WTC11 (cell line): ENCODE measurements at places on chromosomes 12 and 14. TPM values are rescaled to one million over a fixed set of nuclear protein-coding genes. Genes with fewer than 3 reads are reported as not detected.

- peak; percentile 28 for DNase-seq
Measured at GRCh38 chr12:112716099-112717093, 75.2 kb upstream of the RPH3A start.

DNA sequence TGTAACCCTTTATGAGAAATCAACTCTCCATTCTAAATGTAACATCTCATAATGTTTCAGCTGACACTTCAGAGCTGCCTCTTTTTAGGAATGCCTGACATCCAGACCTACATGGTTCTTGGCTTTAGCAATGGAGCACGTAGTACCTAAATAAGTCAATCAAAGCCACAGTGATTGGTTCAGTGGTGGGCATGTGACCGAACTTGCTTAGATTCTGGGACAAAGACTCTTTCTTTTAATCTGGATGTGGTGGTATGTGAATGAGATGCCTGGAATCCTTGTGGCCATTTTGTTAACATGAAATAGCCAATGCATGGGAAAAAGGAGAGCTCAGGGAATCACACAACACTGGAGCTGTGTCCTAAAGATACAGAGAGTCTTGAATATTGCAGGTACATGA is 11.8 kb downstream of the GPR65 start:
- DNase-seq, result no peak

DNA sequence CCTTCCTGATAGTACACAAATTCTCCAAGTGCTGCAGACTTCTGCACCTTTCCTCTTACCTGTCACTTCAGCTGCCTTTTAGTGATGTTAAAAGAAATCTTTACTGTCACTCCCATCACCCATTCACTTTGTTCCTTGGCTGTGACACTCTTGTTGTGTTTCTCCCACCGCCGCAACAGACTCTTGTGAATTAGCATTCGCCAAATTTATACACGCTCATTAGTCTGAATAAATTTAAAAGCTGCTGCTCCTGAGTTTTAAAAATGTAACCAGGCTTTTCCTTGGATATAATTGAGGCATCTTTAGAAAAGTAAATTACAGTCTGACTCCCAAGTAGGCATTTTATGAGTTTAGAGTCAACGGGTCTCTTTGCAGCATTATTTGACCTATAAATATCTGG is 1197.9 kb downstream of the BCL11B start:
- DNase-seq, result no peak

DNA sequence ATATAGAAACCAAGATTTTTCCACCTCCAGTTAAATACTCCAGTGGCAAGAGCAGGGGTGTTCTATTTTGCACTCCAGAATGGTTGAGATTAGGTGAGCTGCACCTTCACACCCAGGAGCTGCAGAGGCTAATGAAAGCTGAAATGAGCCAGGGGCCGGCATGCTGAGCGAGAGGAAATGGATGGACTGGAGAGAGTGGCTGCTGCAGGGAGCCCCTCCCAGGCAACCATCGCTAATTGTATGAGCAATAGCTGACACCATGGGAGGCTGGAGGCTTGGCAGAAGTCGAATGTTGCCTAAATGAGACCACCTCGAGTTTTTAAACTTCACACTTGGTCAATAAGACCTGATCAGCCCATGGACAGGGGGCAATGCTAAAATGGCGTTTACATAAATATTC is 301.8 kb upstream of the TMPO start:
- DNase-seq, result peak; percentile 21

GRCh38 chr14:62934439-62934838 is 110.8 kb downstream of the KCNH5 start:
- no peak for DNase-seq

Gene ANO2
- 2.8 to 4.0 TPM (median 3.1 TPM) in 3 replicates for total RNA-seq

GRCh38 chr14:23831596-23831995 is 122.0 kb upstream of the DHRS4 start:
- DNase-seq, result no peak

DNA sequence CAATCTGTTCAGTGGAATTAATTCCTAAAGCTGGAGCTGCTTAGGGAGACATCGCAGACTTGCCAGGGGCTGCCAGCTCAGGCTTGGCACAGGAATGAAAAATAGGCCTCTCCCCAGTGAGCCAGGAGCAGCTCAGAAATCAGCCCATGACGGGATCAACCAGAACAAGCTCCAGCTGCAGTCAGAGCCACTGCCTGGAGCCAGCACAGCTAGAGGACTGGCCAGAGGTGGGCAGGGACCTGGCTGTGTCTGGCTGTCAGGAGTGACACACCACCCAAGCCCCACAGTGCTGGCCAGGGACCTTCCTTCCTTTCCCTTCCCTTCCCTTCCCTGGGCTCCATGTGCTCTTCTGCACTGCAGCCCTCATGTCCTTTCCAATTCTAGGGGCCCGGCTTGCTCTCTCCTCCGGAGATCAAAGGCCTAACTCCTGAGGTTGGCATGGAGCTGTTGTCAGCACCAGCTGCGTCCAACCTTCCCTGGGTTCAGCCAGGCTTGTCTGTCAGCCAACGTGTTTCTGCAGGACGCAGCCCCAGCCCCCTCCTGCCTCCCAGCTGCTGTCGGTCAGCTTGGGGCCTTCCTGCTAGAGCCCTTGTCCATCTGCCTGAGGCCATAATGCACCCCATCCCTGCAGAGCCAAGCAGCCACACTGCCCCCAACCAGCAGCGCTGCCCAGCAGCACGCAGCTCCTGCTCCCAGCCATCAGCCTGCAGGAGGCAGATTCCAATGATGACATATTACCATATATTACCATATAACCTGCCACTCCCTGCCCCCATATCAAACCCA is 149.3 kb downstream of the CALM1 start:
- no peak for DNase-seq

DNA sequence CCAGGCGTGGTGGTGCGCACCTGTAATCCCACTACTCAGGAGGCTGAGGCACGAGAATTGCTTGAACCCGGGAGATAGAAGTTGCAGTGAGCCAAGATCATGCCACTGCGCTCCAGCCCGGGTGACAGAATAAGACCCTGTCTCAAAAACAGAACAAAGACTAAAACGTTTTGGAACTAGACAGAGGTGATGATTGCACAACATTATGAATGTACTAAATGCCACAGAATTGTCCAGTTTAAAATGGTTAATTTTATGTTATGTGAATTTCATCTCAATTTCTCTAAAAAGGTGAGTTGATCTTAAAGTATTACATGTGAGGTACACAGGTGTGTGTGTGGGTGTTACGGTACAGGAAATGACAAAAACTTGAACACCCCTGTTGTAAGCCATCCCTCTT is 16.5 kb downstream of the P2RX4 start:
- DNase-seq, result no peak

GRCh38 chr12:108514468-108514972 is 557 bp upstream of the FICD start:
- DNase-seq, result no peak

DNA sequence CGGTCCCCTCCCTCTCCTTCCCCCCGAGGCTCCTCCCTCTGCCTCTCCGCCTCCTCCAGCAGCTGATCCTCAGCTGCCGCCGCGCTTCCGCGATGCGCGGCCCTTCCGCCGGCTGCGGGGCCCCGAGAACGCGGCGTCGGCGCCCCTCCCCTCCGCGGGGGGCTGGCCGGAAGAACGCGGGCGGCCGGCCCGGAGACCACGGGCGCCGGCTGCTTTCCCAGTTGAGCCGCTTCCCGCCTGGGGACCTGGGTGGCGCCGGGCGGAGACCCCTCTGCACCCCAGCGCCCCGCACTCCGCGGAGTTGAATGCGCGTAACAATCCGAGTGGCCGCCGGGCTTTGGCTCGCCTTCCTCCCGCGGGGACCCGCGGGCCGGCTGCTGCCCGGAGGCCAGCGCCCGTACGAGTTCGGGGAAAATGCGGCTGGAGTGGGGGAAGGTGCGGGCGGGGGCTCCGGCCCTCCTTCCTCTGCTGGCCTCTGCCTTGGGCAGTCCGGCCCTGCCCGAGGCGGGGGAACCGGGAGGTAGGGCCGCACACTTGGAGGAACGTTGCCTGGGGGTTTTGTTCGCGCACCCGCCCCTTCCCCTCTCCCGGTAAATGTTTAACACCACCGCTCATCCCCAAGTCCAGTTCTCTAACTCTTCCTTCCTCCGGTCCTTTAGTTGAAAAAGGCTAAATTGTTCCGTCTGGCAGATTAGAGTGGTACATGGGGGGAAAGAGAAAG is 393 bp upstream of the DCAF5 start:
- peak; percentile 45 for DNase-seq

DNA sequence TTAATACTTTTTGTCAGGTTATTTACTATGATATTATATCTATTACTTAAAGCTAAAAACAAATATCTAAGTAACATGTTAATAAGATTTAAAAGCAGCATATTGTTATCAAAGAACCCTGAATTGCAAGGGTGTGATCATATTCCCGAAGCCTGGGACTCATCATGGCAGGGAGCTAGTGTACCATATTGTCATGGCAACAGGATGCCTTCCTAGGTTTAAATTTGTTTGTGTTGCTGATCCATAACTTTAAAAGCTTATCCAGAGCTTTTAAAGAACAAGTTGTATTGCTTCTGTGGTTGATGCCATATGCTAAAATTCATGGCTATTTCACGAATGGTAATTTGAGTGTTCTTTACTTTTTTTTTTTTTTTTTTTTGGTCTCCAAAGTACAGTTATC is 500.5 kb downstream of the NAV3 start:
- DNase-seq, result no peak

Gene INF2
- 69.0 to 82.4 TPM (median 72.4 TPM) in 3 replicates for total RNA-seq

- DNase-seq, result no peak
Measured at GRCh38 chr14:36718216-36718615, 56.6 kb downstream of the PAX9 start.

Gene RERG
- total RNA-seq, result 0.21 to 0.73 TPM (median 0.28 TPM) in 3 replicates

GRCh38 chr12:20520532-20520931 is 152.2 kb downstream of the PDE3A start:
- no peak for DNase-seq

- peak; percentile 87 for DNase-seq
Measured at GRCh38 chr14:51979088-51979709, 10.1 kb upstream of the RTRAF start.

Gene TMCC3
- total RNA-seq, result 2.0 to 2.4 TPM (median 2.2 TPM) in 3 replicates

DNA sequence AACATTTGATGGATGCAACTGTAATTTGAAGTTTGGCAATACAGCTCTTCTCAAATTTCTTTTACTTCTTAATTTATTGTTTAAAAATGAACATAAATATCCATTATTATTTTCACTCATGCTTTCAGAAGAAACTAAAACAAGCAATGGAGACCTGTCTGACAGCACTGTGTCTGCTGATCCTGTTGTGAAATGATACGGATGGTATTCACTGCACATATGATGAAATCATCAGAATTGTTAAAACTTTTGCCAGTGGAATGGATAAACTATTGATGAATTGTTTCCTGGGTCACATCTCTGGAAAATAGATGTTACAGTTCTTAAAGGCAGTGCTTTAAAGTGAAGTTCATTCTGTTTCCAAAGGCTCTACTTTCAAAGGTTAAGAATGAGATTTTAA is 59.2 kb downstream of the WASHC4 start:
- no peak for DNase-seq

GRCh38 chr12:28800129-28800528 is 348.9 kb upstream of the FAR2 start:
- DNase-seq, result no peak

Gene MYH6
- total RNA-seq, result 0.09 to 0.14 TPM (median 0.09 TPM) in 3 replicates

DNA sequence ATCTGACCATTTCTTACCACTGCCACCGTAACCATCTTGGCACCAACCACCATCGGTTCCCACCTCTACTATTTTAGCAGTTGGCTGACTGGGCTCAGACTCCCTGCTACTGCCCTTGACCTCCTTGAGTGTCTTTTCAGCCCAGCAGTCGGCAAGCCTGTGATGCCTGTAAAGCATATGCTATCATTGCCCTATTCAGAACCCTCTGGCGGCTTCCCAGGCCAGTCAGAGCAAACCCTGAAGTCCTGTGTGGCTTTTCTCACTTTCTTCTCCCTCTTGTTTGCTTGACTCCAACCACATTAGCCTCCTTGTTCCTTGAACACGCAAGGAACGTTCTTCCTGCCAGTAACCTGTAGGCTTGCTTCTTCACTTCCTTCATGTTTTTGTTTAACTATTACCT is 6.2 kb downstream of the IRAK3 start:
- no peak for DNase-seq

DNA sequence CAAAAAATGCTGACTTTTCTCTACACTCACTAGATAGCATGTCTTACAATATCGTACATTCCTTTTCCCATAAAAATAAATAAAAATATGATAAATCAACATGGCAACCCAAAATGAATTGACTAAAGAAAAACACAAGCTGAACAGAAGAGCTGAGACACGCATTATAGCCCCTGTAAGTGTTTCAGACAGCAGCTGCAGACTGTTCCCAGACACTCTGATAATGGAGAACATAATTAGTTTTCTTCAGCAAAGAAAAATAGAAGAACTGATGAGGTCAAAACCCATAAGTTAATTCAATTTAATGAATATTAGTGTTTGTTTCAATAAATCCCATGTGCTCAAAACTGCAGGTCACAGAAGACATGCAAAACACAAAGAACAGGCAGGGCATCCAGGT is 23.8 kb downstream of the ST8SIA1 start:
- no peak for DNase-seq

GRCh38 chr14:95256776-95257060 is 63.0 kb downstream of the CLMN start:
- no peak for DNase-seq

DNA sequence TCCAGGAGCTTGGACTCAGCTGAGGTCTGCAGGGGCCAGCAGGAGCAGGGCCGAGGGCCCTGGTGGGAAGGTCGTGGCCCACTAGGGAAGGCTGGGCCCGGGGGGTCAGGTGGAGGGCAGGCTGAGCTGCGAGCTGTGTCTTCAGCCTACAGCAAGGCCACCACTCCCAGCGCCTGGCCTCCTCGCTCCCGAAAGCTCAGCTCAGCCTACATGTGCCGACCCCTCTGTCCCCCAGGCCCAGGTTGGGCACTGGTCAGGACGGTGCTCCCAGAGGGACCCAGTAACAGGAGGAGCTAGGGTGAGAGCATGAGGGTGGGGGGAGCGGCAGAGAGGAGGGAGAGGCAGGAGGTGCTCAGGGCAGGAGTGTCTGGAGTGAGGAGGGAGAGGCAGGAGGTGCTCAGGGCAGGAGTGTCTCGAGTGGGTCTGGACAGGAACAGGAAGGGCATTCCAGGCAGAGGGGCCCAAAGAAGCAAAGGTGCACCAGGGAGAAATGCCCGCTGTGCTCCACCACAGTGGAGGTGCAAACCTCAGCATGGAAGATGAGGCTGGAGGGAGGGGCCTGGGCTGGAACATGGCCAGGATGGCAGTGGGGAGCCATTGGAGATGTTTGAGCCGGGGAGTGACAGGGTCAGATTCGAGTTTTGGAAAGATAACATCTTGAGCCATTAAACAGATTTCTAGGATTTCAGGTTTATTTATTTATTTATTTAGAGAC is 29.1 kb upstream of the GPR132 start:
- no peak for DNase-seq

DNA sequence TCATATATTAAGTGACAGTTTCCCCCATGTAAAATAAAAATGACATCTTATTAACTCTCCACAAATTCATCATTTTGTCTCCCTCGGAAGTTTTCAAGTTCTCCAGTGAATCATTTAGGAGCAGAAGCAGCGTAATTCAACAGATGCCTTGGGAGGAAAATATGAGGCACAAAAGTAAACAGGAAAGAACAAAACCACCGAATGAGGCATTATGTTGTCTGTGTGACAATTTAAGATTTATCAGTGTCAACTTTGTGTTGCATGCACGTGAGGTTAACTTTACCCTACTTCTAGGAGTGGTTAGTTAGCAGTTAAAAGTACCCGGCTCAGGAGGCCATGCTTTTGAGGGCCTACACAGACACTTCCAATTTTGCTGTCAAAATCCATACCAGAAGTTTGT is 258.6 kb downstream of the IPO8 start:
- no peak for DNase-seq

- DNase-seq, result no peak
Measured at GRCh38 chr12:9808504-9808903, 18.8 kb upstream of the KLRF1 start.

Gene ARHGDIB
- total RNA-seq, result 0.80 to 2.3 TPM (median 1.6 TPM) in 3 replicates

Gene TPI1
- 1,045 to 1,242 TPM (median 1,195 TPM) in 3 replicates for total RNA-seq

- DNase-seq, result no peak
Measured at GRCh38 chr12:88615490-88615889, 35.2 kb upstream of the KITLG start.
